ENCODE measurements at places on chromosomes 1 and 21.
A peak's percentile ranks its signal among the peaks of the same experiment; 100 is the strongest.

- DNase-seq, result no peak
Measured at GRCh38 chr21:9735421-9735961, 785.9 kb upstream of the TPTE start.

GRCh38 chr1:216616425-216616824 is 106.8 kb downstream of the ESRRG start:
- no peak for DNase-seq

DNA sequence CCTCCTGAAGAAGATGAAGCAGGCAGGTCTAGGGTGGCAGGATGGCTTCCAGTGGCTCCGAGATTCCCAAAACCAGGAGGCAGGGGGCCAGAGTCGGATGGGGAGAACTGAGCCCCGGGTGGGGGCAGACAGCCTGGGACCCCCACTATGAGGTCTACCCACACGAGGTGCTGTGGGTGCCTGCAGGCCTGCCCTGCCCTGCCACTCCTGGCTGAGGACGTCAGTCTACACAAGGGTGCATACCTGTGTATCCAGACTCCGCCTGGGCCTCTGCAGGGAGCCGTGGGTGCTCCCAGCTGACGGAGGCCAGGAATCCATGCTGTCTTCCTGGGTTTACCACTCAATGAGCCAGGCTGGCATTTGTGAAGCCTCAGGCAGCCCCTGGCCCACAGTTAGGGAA is 80.3 kb downstream of the PRDM16 start:
- DNase-seq, result no peak

DNA sequence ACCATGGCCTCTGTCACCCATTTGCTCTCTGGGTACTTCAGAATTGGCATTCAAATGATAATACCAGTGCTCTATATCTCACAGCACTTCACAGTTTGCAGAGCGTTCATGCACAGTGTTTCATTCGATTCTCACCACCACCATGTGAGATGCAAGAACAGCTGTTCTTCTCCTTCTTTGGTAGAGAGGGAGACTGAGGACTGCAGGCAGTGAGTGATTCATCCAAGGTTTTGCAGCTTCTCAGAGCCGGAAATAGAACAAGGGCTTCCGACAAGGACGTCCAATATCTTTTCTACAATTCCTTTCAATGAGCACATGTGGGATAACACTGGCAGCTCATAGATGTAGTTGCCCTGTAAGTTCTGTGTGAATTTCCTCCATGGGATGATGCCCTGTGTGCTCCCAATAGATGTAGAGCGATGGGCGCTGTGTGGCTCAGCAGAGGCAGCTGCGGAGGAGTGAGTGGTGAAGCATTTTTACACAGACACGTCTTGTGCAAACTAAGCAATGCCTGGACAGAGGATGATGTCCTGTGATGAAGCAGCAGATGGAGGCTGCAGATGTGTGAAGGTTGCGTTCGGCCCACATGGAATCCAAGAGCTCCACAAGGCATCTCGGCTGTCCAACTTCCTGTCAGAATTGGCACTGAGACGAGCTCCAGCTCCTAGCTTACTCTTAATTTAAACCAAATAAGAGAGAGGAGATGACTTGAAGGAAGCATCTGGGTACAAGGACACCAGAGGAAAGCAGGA is 24.9 kb downstream of the MT1HL1 start:
- no peak for DNase-seq

- peak; percentile 56 for DNase-seq
Measured at GRCh38 chr1:22275626-22276395, 132.9 kb upstream of the WNT4 start.

DNA sequence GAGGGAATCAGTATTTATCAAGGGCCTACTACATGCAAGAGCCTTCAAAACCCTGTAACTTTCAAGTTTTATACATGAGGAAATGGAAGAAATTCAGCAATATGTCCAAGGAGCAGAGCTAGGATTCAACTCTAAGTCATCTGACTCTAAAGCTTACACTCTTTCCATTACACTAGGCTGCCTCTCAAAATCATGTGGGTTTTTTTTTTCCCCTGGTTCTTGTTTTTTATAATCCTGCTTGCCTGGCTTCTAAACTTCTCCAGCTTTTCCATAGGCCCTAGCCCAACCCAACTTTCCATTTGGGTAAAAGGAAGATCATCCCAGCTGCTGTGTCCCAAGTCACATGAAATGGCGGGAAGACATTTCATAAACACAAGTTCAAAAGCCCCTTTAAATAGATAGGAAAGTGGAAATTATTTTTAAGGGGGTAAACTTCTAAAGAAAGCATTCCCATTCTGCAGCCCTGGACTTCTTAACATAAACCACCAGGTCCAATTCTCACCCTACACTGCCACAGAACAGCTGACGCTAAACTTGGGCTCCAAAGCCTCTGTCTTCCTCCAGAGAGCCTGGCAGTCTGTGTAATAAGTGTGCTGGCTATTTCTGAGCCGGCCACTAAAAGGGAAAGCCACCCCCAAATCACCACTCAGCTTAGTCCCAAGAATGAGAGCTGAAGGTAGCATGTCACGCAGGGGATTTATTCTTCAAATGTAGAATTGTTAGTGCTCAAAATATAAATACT is 46.9 kb downstream of the ITPKB start:
- DNase-seq, result no peak

- no peak for DNase-seq
Measured at GRCh38 chr1:94560333-94560732, 18.8 kb upstream of the F3 start.

DNA sequence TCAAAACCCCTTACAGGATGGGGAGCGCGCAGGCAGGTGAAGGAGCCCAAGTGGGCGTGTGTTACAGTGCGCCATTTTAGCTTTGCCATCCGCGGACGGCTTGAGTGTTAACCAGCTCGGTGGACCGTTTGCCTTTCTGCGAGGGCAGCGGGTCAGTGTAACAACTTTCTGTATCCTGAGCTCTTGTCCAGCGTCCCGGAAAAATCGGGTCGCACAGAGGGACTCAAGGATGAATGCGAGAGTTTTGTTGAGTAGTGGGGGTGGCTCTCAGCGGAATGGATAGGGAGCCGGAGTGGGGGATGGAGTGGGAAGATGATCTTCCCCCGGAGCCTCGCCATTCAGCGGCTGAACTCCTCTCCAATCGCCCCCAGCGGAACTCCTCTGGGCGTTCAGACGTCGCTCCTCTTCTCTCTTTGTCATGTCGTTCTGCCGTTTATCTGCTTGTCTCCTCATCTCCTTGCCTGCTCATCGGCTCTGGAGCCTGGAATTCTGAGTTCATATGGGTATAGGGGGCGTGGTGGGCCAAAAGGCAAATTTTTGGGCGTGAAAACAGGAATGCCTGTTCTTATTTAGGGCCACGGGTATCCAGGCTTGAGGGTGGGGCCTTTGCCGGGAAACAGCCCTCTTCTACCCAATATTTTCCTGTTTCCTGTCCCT is 295.4 kb downstream of the CTH start:
- no peak for DNase-seq

DNA sequence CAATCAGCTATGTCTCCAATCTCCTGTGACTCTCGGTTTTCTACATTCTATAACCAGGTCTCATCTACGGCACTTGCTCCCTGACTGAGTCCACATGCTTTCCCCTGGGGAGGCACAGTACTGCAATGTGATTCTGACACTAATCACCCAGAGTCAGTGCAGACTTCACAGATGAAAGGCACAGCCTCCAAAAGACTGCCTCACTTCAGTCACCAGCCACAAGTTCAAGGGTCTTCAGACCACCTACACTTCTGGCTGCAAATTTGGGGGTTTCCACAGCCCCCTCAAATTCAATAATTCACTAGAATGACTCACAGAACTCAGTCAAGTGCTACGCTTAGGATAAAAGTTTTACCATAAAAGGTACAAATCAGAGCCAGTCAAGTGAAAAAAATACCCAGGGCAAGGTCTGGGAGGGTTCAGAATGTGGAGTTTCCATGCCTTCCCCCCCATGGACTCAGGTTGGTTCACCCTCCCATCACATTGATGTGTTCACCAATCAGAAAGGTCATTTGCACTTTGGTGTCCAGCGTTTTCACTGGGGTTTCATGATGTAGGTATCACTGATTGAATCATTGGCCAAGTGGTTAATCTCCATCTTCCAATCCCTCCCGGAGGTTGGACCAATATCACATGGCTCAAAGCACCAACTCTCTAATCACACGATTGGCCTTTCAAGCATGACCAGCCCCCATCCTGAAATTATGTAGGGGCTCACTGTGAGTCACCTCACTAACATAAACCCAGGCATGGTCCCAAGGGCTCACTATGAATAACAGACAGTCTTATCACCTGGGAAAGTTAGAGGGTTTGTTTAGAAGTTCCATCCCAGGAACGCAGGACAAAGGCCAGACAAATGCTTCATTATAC is 182.9 kb upstream of the CAMK1G start:
- DNase-seq, result no peak

DNA sequence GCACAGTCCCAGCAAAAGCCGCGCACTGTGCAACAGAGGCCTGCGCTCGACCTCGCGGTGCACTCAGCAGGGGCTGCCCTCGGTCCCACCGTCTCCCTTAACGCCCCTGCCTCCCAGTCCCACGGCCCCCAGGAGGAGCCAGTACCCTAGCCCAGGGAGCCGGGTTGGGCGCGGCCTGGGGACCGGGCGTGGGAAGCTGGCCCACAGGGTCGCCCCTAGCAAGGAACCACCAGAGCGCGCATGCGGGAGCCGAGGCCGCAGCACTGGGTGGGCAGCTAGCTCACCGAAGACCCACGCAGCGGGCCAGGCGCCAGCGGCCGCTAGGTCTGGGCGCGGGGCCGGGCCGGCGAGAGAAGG is 21.6 kb upstream of the ZNF678 start:
- no peak for DNase-seq

DNA sequence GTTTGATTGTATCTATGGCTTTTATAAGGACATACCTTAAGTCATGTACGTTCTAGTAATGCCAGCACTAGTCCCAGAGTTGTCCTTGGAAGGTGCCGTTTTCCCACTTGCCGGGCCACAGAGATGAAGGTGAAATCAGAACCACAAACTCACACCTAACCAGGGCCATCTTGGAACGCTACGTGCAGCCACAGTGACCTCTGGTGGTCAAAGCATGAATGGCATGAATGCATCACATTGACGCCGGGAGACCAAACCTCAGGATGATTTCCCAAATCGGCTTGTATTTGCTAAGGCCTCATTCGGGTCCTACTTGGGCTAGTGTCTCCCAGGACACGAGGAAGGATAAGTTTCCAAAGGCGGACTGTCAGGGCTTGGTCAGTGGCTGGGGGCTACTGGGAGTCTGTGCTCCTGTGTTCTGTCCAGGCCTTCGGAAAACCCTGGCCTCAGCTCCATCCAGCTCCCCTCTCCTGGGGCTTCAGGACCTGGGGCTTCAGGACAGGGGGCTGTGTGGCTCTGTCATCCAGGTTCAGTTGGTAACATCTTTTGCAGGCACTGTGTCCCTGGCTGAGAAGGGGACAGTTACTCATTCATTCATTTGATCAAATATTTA is 260.5 kb downstream of the PRDM2 start:
- peak; percentile 79 for DNase-seq

DNA sequence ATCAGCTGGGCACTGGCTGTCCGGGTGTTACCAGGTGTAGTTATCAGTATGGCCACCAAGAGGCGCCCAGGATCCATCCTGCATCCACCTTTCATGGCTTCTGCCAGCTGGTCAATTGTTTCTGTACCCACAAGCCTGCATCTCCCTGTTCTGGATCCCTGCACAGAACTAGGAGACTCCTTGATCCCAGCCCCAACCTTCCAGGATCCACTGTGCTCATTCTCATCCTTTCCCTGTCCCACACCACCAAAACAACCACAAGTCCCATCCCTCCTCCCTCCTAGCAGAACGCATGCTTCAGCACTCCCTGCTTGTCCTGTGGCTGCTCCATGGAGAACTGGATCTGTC is 27.2 kb upstream of the FOXE3 start:
- DNase-seq, result peak; percentile 81

- DNase-seq, result no peak
Measured at GRCh38 chr1:228120857-228121489, 11.9 kb upstream of the MRPL55 start.

DNA sequence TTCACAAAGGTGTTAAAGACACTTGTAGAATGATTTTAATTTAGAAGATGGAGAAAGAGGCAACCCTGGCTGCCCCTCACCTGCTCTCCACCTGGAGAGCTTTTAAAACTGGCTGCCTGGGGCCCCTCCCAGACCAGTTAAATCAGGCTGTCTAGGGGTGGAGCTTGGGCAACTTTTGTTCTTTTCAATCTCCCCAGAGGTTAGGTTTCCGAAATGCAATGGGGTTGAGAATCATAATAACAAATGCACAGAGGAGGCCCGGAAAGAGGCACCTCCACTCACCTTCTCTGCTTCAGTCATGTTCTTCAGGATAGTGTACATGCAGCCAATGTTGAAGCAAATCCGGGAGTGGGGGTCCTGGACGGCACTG is 400 bp downstream of the NCF2 start:
- DNase-seq, result no peak

GRCh38 chr1:51190961-51191360 is 45.1 kb upstream of the RNF11 start:
- DNase-seq, result no peak

DNA sequence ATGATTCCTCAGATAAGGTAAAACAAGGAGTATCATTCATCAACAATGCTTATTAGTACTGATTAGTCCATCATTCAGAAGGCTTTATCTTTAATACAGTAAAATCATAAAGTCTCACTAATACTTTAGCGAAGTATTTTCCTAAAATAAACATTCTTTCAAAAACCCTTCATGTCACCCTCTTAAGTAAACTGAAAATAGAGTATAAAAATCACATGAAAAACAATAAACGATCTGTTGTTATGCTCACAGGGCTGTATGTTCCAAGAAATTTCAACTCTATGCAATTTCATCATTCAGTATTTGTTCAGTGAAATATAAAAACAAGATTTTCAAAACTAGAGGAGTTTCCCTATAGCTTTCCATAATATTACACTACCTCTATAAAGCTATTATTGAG is 102.0 kb downstream of the DENND1B start:
- no peak for DNase-seq

DNA sequence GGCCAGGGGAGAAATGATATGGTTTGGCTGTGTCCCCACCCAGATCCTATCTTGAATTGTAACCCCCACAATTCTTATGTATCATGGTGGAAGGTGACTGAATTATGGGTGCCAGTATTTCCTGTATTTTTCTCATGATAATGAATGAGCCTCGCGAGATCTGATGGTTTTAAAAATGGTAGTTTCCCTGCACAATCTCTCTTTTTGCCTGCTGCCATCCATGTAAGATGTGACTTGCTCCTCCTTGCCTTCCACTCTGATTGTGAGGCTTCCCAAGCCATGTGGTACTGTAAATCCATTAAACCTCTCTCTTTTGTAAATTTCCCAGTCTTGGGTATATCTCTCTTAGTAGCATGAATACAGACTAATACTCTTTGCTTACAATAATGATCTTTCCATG is 1453.9 kb upstream of the B3GALT2 start:
- DNase-seq, result no peak
